Smooth muscle cell of the brain vasculature (primary cell): ENCODE measurements at places on chromosomes 3 and 15.

- DNase-seq = no peak
These were observed 34.8 kb downstream of the ZMAT3 start for GRCh38 chr3:179036626-179037300.

DNA sequence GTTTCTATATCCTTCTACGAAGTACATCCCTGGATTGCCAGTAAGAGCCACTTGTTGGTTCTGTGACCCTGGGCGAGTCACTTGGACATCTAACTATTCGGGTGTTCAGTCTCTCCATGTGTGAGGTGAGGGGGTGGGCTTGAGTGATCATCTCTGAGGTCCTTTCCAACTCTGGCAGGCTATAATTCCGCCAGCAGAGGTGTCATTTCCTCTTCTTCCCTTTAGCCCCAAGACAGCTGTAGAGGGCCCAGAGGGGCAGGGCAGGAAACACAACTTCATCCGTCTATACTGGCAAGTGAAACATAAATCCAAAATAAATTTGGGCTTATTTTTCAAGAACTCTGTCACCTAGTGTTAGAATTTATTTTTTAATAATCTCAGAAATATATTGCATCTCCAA lies 38.1 kb downstream of the C2CD4A start:
- DNase-seq = no peak

- no peak for DNase-seq
These were observed 62.7 kb upstream of the ITGA11 start for GRCh38 chr15:68494573-68495110.

DNA sequence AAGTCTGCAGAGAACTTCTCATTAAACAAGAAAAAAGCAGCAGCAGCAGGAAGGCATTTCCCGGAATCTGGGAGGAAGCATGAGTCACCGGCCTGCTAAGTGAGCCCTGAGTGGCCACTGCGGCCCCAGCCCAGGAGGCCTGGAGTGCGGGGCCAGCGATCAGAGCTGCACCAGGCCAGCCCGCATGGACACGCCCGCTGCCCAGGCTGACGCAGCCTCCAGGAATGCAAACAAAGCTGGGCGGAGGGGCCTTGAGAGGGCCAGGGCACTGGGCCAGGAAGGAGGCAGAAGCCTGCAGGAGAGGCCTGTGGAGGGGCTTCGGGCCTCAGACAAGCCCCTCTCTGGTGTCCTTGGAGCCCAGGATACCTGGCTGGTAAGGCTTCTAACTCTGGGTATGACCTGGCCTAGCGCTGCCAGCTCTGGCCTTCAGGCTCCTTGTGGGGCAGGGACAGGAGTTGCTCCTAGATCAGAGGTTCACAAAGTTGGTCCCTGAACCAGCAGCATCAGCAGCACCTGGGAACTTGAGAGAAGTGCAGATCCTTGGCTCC lies 101.2 kb downstream of the SMAD6 start:
- peak; percentile 96 for DNase-seq

GRCh38 chr3:141074529-141074928 lies 23.4 kb downstream of the SPSB4 start:
- DNase-seq = no peak

- DNase-seq = no peak
These were observed 44.7 kb upstream of the SELENOK start for GRCh38 chr3:53936347-53936746.

DNA sequence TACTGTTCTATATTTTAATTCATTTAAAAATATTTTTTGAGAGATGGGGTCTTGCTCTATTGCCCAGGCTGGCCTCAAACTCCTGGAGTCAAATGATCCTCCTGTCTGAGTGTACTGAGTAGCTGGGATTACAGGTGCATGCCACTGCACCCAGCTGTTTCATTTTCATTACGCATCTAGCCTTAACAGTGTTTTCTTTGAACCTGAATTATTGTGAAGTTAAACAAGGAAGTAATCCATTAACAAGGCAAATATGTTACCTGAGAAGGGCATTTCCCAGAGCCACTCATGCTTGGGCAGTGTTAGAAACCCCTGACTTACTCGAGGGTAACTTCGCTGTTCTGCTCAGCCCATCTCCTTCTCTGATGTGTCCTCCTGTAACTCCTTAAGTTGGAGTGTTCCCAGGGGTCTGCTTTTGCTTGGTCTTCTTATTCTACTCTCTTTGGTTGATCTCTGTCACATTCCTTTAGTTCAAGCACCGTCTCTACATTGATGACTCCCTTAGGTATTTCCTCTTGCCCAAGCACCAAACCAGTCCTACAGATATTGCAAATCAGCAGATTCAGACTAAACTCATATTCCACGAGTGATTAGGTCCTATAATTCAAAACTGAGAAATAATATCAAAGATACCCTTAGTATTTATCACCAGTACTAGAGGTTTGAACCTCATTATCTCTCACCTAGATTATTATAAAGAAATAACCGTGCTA lies 107.9 kb downstream of the STAC start:
- DNase-seq = no peak

GRCh38 chr3:144102421-144102820 lies 130.8 kb downstream of the DIPK2A start:
- DNase-seq = no peak

DNA sequence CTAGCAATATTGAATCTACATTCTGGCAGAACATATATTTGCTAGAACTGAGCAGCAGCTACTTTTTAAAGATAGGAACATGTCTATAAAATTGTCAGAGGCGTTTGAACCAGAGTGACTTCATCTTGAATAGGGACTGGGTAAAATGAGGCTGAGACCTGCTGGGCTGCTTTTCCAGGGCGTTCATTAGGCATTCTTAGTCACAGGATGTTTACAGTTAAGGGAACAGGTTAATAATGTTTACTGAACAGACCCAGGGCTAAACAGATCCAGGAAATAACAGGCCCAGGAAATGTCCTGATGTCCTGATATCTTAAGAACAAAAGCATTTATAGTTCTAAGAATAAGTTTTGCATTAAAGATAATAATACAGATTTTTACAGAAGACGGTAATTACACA lies 34.5 kb upstream of the B3GALNT1 start:
- no peak for DNase-seq

DNA sequence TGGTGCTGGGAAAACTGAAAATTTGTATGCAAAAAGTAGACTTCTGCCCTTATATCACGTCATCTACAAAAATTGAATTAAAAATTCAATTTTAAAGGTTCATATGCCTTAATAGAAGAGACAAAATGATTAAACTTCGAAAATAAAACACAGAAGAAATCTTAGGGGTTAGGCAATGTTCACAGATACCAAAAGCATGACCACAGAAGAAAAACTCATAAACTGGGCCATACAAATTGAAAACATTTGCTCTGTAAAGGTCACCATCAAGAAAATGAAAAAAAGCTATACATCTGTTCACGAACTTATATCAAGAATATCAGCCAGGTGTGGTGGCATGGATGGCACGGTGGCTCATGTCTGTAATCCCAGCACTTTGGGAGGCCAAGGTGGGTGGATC lies 245.1 kb downstream of the PCCB start:
- DNase-seq = no peak

GRCh38 chr3:112976001-112976400 lies 1.1 kb upstream of the CD200R1 start:
- DNase-seq = no peak

DNA sequence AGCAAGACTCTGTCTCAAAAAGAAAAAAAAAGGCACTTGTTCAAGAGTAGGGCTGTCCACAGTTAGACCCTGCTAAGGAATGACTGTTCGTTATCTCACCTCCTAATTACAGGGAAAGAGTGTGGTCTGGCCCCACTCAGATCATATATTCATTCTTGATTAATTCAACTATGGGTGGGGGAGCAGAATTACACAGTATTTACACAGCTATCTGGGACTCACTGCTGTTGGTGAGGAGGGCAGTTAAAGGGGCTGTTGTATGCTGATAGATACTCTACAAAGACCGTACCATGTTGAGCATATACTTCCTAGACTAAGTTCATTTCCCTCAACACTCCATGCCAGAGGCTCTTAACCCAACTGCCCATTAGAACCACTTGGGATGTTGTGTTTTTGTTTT lies 3.8 kb upstream of the ZNF620 start:
- no peak for DNase-seq

DNA sequence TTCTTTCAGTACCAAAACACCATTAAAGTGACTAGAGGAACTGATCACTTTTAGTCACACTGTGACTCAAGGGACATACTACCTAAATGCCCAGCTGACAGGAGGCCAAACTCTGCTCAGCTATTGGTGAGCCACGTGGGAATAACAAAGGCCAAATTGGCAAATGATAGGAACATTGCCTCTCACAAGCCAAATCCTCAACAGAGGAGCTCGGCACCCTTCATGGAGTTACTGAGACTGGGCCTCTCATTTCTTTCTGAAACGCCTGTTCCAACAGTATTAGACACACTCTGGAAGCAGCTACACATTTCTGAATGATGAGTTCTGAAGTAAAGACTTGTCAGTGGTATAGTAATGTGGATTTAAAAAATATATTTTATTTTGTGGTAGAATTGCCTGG lies 166.0 kb upstream of the COL8A1 start:
- no peak for DNase-seq

DNA sequence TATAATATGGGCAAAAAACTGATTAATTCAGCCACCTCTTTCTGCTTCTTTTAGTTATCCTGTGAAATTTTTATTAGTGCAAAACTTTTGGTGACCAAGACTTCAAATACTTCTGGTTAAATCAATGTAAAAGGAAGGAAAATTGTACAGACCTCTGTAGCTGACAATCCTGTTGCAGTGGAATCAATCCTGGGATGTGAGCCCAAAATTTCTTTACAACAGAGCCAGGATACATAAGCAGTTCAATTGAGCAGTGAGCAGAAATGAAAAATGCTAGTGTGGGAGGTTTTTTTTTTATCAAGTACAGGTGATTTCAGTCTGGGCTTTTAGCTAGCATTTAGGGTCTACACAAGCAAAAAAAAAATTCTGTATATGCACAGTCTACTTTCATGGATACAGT lies 398.0 kb downstream of the OTOL1 start:
- no peak for DNase-seq

- DNase-seq = no peak
These were observed 13.1 kb upstream of the ETV5 start for GRCh38 chr3:186121968-186122367.

DNA sequence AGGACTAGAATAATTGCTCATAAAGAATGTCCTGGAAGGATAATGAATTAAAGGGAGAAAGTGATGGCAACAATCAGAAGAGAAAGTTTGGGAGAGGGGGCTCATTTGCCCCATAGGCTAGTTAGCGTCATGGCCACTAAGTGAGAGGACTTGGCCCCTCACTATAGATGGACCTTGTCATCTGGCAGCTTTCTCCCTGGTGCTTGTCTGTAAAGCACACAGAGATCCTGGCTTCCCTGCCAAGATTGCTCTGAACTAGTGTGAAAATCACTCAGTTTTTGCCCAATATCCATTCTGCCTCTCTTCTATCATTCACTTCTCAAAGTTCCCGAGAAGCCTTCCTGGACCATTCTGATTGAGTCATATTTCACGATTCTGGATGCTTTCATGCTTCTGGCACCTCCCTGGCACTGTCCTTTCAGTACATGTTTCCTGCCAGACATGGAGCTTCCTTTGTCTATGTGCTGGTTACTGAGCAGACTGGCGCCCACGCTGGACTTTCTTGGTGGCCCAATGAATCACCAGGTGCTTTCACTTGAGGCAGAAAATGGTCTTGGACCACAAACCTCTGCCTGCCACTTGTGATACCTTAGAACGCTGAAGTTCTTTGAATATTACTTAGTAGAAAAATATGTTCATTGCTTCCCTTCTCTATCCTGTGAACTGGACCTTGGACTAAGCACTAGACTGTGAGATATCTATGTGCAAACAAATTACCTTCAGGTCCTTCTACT lies 709.6 kb upstream of the CFAP20DC start:
- no peak for DNase-seq

DNA sequence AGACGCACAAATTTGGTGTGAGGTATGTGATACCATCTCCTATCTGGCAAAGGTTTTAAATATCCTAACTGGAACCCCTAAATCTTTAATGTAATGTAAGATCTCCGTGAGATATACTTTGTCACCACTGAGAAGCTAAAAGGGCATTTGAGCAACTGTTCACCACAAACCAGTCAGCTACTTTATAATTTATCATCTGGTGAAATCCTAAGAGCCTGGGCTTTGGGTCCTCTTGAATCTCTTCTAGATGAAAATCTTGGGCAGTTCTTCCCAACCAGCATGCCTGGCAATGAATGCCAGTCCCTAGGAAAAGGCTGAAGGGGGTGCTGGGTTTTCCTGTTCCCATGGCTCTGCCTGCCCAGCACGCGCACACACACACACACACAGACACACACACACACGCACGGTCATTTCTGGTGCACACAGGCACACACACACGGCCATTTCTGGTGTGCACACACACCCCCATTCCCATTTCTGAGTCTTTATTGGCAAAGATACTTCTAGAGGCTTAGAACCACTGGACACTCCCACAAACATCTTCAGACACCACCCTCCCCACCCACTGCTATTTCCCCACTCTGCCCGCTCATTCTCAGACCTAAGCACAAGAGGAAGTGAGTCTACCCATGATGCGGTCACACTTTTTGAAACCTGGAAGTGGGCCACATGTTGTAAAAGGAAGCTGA lies 72.6 kb downstream of the MYO1E start:
- peak; percentile 55 for DNase-seq

DNA sequence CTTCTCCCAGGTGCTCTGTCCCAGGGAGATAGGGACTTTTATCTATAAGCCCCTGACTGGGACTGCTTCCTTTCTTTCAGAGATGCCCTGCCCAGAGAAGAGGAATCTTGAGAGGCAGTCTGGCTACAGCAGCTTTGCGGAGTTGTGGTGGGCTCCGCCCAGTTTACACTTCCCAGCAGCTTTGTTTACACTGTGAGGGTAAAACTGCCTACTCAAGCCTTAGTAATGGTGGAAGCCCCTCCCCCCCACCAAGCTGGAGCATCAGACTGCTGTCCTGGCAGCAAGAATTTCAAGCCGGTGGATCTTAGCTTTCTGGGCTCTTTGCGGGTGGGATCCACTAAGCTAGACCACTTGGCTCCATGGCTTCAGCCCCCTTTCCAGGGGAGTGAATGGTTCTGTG lies 253.8 kb upstream of the ARL6 start:
- DNase-seq = no peak

DNA sequence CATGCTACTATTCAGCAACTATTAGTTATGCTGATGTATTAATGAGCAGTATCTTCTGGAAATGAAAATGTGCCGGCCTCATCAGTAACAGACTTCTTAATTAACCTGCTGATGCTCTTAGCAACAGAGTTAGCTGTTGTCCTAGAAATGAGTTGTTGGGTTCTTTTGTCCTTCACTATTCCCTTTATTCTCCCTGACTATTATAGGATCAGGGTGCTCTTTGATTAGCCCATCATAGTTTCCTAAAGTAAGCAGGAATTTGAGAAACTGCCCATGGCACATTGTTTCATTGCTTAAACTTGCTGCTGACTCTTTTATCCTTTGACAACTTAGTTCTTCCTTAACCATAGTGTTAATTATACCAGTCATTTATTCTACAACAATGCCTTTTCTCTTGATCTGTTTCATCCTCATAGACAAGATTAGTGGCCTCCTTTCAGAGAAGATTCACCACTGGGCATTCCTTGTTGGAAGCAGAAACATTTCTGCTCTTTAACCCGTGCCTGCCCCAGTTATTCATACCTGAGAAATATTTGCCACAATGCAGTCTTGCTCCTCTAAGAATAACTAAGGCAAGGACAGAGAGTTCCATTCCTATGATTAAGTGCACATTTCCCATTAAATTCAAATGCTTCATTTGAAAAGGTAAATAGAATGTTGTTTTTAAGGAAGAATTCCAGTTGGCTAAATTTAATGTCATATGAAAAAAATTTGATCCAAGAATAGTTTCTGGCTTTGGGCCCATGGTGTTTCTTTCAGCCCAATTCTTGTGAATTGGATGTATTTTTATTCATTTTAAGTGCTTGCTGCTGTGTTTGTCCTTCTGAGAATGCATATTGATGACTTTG lies 573.3 kb upstream of the TBL1XR1 start:
- DNase-seq = no peak

GRCh38 chr3:188052169-188053035 lies 101.6 kb upstream of the LPP start:
- DNase-seq = no peak
